ENCODE measurements at places on chromosomes 7 and 10. TPM values are rescaled to one million over a fixed set of nuclear protein-coding genes. Genes with fewer than 3 reads are reported as not detected.

The PVRIG gene
- 23.9 TPM for total RNA-seq

The VCL gene
- total RNA-seq: 30.6 TPM

The GTF2IRD1 gene
- total RNA-seq: 0.42 TPM

The PILRA gene
- total RNA-seq: 0.84 TPM

The CPVL gene
- 1.0 TPM for total RNA-seq

The SLC16A9 gene
- total RNA-seq: 0.27 TPM

The SPRN gene
- not detected for total RNA-seq

The CALML3 gene
- total RNA-seq: not detected

The TMEM213 gene
- not detected for total RNA-seq

The PRRT4 gene
- total RNA-seq: 0.35 TPM

The SEMA3E gene
- total RNA-seq: not detected

The TRIM73 gene
- 4.7 TPM for total RNA-seq

The FAM204A gene
- 66.3 TPM for total RNA-seq

The STX1A gene
- 18.4 TPM for total RNA-seq

The PLEKHS1 gene
- total RNA-seq: not detected

The RAPGEF5 gene
- total RNA-seq: 0.50 TPM

The PNLIPRP1 gene
- total RNA-seq: not detected

The BAIAP2L1 gene
- 1.3 TPM for total RNA-seq

The RSPH10B2 gene
- total RNA-seq: 0.09 TPM

The TMEM130 gene
- total RNA-seq: not detected

The LRRC17 gene
- not detected for total RNA-seq

The TSPAN13 gene
- 0.66 TPM for total RNA-seq

The EN2 gene
- not detected for total RNA-seq

The MBL2 gene
- total RNA-seq: not detected

The FAM221A gene
- total RNA-seq: 6.2 TPM

The SLC39A12 gene
- not detected for total RNA-seq

The GRID1 gene
- total RNA-seq: not detected
